HAP-1 (cell line): ENCODE measurements at places on chromosomes 3 and 15.
A peak's percentile ranks its signal among the peaks of the same experiment; 100 is the strongest.

- DNase-seq = no peak
These were observed 320.8 kb downstream of the GBE1 start for GRCh38 chr3:81440661-81441060.

- DNase-seq = peak; percentile 72
These were observed at the start of gene FGF7 for GRCh38 chr15:49423021-49423420. FGF7 (plus strand) TSS chr15:49423242; CDS start chr15:49424298, 1,056 bp downstream.

- no peak for DNase-seq
These were observed 92.8 kb upstream of the UBE2E1 start for GRCh38 chr3:23712656-23713559.

DNA sequence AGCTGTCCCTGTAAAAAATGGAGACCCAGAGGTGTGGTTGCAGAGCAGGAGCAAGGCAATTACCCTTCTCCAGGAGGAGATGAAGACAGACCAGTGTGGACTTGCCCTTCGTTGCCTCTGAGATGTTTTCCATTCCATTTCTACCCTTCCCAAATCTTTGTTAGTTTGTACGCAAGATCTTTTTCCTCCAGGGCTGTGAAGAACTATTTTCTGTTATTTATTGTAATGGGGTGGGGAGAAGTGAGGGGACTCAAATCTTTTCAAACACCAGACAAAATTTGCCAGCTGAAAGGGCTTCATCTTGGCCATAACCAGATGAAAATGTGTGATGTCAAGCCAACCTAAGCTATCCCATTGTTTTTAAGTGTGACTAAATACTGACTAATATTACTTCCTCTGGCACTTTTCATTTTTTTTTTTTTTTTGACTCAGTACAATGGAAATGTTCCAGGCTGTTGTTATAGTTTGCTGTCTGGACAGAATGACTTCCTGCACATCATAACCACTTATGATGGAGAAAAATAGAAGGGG, 271.3 kb upstream of the TPRG1 start:
- no peak for DNase-seq

GRCh38 chr3:21447476-21448151, 303.4 kb downstream of the ZNF385D start:
- no peak for DNase-seq

DNA sequence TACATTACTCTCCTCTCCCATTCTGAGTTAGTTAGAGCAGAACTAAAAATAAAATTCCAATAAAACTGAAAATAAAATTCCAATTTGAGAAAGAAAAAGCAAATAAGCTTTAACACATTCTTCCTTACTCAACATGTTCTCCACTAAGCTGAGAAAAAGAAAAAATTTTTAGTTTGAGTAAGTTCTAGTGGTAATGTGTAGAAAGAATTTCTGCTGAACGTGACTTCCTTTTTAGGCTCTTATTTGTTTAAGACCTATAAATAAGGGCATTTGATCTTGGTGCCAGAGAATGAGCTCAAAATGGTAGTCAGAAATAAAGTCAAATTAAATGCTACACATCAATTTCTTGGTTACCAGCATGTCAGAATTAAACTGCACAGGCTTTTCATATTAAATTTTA, 57.6 kb upstream of the ABHD10 start:
- DNase-seq = no peak
